ENCODE measurements at places on chromosomes 11 and 22.

GRCh38 chr11:69982690-69983570 is 95.2 kb upstream of the ANO1 start:
- DNase-seq = no peak

DNA sequence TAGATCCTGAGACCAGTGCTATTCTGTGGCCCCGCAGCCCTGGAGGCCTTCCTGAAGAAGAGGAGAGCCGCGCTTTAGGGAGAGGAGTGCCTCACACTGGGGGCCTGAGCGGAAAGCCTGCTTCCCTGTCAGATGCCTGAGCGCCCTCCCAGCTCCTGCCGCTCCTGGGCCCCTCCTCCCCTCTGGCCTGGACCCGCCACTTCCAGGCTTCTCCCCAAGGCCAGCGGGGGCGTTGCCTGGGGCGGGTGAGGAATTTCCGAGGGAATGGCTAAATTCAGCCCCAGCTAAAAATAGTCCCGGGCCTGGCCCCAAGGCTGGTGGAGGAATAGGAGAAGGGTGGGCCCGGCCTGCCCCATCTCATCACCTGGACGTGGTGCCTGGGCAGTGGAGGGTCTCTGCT is 15.4 kb downstream of the ARHGEF17 start:
- DNase-seq = no peak

- DNase-seq = peak; percentile 36
Observed at GRCh38 chr11:57514538-57515331, 767 bp downstream of the SLC43A1 start.

DNA sequence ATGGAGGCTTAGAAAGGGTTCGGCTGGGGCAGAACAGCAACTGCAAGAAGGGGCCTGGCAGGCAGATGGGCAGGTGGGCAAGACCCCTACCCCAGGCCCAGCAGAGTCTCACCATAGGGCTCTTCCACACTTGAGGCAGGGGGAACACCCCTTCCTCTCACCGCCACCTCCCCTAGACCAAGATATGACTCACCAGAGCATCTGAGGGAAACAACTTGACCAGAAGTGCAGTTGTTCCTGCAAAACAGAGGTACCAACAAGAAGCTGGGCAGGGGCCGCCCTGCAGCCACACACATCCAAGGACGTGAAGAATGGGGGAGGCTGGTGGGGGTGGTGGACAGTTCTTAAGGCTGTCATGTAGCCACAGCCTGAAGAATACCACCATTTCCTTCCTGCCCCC is 10.9 kb downstream of the TMPRSS5 start:
- no peak for DNase-seq

- no peak for DNase-seq
Observed at GRCh38 chr11:73175551-73176144, 33.5 kb upstream of the FCHSD2 start.

- DNase-seq = no peak
Observed at GRCh38 chr22:43533656-43534428, 122.0 kb downstream of the MPPED1 start.

DNA sequence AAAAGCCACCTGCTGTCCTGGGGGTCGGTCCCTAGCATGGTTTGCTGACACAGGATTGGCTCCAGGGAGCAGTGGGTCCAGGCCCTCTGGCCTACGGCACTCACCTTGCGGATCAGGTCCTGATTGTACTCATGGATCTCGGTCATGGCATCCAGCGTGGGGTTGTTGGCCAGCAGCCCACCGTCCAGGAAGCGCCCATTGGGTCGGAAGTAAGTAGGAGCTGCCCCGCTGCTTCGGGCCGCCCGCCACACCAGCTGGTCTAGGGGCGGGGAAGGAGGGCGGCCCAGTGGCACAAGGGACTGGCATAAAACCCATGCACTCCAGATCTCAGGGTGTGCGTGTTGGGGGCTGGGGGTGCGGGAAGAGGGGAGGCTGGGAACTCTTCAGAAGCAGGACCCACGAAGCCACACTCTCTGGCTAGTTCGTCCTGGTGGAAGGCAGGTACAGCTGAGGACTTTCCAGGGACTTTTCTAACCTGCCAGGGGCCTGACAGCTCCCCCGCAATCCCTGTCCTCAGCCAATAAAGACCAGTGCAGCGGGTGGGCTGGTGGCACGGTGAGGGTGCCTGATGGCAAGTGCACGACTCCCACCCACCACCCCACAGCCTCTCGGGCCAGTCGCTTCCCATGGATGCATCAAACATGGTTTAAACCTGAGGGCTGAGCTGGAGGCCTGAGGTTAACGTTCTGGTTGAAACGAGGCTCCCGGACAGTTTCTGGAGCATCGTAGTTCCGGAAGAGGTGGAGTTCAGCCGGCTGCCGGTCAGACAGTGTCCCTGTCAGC is 5.1 kb upstream of the BAIAP2L2 start:
- no peak for DNase-seq

GRCh38 chr22:35752863-35753189 is 35.2 kb downstream of the APOL5 start:
- DNase-seq = no peak

DNA sequence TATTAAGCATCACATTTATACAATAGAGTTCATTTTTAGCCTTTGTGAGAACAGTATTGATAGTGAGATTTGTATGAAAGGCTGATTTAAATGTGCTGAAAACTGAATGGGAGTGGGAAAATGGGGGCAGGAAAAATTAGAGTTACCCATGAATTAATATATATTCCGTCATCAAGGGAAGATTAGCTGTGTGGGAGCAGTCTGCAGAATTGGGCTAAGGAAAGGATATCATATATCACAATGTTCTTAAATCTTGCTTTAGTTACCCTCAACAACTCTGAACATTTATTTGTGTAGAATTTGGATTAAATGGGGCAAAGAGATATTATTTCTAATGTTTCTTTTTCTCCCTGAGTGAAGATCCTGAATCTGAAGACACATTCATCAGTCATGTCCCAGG is at the start of gene OR51Q1:
TSS of gene OR51Q1 (plus strand) at position 301 of the 400 bp plus-strand sequence. CDS start at position 391, 90 bp downstream.
- DNase-seq = no peak

DNA sequence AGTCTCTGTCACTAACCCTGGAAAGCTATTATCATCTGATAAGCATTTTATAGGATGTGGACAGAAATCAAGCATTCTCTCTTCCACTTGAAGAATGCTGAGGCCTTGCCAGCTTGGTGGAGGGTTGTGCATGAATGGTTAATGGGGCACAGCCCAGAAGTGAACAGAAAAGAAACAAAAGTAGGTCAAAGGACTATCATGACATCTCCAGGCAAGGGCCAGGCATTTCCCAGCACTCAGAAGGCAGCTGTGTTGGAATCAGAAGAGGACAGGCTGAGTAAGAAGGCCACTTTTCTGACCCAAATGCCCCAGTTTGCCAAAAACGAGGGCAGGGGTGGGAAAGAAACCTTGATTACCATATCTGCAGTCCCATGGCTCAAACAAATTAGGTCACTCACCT is 12.4 kb downstream of the TENM4 start:
- no peak for DNase-seq

- DNase-seq = no peak
Observed at GRCh38 chr11:63609536-63609935, 4.7 kb downstream of the PLAAT3 start.

DNA sequence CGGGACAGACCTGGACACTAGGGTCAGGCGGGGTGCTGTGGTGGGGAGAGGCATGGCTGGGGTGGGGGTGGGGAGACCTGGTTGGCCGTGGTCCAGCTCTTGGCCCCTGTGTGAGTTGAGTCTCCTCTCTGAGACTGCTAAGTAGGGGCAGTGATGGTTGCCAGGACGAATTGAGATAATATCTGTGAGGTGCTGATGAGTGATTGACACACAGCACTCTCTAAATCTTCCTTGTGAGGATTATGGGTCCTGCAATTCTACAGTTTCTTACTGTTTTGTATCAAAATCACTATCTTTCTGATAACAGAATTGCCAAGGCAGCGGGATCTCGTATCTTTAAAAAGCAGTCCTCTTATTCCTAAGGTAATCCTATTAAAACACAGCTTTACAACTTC is 3.9 kb downstream of the FADD start:
- no peak for DNase-seq

DNA sequence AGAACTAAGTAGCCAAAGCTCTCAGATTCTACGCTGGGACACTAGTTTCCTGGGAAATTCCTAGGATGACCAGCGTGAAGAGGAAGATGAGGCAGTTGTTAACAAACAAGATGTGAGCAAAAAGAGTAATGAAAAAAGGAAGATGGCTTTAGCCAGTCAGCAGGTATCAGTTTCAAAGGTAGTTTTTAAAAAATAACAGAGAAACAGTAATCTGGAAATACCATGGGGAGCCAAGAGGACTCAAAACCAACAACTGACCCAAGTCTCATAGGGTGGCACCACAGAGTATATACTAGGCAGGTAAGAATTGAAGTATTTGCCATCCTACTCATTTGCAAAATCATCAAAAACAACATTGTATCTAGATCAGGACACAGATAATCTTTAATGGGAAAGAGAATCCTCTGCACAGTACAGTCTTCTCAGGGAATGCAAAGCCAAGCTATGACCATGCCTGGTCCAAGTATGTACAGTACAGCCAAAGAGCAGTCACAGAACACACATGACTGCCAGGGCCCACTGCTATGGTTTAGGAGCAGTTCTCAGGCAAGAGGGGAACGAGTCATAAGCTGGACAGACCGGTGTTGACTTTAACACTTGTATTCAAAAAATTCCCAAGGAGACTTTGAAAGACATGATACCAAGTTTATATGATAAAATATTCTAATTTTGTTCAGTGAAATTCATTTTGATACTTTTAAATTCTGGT is 20.6 kb downstream of the MSANTD4 start:
- DNase-seq = no peak

GRCh38 chr11:113457784-113458183 is 17.4 kb downstream of the DRD2 start:
- no peak for DNase-seq

GRCh38 chr22:33838644-33839043 is 81.6 kb downstream of the LARGE1 start:
- DNase-seq = no peak

- DNase-seq = no peak
Observed at GRCh38 chr11:9203691-9204311, 61.3 kb downstream of the DENND5A start.

DNA sequence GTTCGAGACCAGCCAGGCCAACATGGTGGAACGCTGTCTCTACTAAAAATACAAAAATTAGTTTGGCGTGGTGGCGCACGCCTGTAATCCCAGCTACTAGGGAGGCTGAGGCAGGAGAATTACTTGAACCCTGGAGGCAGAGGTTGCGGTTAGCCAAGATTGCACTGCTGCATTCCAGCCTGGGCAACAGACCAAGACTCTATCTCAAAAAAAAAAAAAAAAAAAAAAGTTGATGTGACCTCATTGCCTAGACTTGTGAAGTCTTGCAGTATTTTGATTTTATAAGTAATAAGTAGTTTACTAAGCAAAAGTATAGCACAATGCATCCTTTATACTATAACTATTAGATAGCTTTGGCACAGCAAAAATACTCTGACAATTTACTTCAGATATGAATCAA is 9.9 kb upstream of the CUL5 start:
- DNase-seq = no peak

DNA sequence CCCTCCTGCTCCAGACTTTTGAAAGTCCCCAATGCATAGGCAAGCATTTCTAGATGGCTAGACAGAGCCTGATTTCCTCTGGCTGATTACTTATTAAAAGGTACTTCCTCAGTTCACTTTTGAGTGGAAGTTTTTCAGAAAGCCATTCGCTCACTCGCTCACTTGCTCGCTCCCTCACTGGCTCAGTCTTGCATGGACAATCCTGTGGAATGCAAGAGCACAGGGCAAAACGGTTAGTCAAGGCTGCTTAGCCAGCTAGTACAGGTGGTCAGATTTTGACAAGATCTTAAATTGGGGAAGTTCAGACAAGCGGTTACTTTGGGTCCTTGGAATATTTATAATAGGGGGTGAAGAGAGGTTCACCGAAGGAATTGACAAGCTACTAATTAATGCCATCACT is 101.0 kb downstream of the ARL14EP start:
- no peak for DNase-seq

GRCh38 chr22:17283423-17283822 is 64.2 kb upstream of the ADA2 start:
- no peak for DNase-seq

DNA sequence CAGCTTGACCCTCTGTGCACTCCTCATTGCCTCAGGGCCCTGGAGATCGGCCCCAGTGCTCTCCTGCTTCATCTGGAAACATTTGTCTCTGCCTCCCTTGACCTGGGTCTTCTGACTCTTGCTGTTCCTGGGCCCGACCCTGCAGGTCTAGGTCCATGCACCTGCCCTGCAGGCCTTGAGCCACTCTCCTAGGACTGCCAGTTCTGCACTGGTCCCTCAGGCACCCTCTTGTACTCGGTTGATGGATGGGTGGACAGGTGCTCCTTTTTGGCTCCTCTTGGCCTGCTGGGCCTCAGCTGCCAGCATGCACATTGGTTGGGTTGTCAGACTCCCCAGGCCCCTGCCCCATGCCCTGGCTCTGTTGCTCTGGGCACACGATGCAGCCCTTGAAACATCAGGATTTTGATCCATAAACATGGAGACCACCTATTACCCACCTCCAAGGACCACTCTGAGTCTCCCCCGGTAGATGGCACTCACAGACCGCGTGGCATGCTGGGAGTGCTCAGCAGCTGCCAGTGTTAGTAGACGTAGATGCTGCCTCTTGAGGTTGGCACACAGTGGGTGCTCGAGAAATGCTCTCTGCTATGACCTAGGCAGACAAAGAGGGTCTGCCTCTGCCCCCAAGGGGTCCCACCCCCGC is 20.2 kb upstream of the ACR start:
- no peak for DNase-seq

- no peak for DNase-seq
Observed at GRCh38 chr11:37689951-37690350, 1091.9 kb upstream of the RAG2 start.

- DNase-seq = no peak
Observed at GRCh38 chr11:69958308-69958707, 119.8 kb upstream of the ANO1 start.

Measured in stimulated activated CD8-positive, alpha-beta memory T cell treated with anti-CD3 and anti-CD28 coated beads, Interleukin-4, amount 100 ng/mL, for 4 hours (primary cell).